Activated CD4-positive, alpha-beta T cell treated with anti-CD3 and anti-CD28 coated beads, Interleukin-10, Interleukin-2, amounts not matched to agents 100 ng/mL and 50 ng/mL, durations not matched to agents 16 hours and 8 hours (primary cell): ENCODE measurements at places on chromosomes 5 and 9.

- DNase-seq, result no peak
Observed at GRCh38 chr9:77019926-77020412, 514 bp downstream of the FOXB2 start.

DNA sequence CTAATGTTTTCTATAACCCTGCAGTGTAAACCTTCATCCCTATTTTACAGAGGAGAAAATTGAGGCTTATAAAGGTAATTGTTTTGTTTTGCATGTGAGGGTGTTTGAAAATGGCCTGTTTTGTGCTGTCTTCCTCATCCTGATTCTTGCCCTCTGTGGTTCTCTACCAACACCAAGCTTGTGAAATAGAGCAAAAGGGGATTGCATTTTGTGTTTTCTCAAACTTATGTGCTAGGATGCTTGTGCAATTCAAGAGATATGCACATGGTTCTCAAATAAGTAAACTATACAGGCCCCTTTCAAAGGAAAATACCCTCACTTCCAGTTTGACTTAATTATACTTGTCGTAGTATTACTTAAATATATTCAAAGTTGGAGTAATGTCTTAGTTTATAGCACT lies 17.2 kb downstream of the PAM start:
- no peak for DNase-seq

DNA sequence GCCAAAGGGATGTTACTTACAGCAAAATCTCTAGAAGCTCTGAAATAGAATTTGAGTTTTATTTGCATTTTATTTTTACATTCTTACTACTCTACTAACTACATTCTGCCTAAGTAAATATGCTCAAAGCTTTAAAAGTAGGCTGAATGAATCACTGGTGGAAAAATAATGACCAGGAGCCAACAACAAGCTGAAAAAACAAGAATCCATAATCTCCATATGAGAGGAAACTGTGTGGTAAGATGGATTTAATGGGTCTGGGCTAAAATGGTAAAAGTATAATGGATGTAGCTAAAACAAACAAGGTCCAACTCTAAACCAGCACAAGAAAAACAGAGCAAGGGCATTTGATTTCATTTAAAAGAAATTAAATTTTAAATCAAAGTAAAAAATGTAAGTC lies 525.8 kb upstream of the FTMT start:
- no peak for DNase-seq

DNA sequence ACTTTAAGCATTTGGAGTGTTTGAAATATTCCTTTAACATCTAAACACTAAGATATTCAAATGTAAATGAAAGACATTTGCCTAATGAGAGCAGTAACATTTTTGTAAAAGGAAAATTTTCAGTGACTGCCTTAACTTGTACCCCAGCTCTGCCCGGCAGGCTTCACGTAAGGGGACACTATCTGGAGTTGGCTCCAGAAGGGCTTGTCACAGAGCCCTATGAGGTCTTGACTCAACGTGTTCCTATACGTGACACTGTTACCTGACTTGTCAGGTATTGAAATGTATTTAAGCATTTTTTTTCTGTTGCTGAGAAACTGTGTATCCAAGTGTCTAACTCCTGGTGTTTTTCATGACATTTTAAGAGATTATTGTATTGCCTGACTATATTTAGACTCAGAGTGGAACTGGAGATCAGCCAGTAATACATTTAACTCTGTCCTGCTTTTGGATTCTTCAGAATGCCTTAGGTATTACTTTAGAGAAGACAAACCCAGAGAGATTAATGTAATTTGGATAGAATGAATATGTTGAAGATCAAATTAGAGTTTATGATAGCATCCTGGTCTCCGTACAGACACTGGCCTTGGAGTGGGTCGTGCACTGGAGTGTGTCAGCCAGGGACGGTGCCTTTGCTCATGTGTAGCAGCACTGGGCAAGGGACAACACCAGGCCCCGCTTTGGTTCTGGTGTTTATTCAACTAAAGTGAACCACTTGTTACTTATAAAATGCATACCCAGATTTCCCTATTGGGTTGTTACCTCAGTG lies 34.6 kb upstream of the PHF2 start:
- no peak for DNase-seq

- DNase-seq, result no peak
Observed at GRCh38 chr5:157029457-157029856, 29.5 kb downstream of the HAVCR1 start.

GRCh38 chr5:15106530-15107283 lies 235.1 kb upstream of the ANKH start:
- DNase-seq, result no peak

DNA sequence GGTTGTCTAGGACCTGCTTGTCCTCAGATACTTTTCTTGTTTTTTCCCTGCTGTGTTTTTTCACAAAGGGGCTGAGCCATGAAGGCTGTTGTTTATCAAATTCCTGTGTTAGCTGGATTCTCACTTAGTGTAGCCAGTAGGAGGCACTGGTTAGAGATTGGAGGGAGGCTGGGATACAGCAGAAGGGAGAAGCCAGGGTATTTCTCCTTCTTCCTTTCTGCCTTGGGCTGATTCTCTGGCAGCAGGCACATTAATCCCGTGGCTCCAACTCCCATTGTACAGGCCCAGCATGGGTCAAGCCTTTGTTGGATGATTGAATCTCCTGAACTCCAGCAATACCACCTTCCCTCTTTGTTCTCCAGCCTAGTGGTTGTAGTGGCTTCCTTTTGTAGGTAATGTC lies 46.4 kb upstream of the FAM170A start:
- DNase-seq, result no peak

DNA sequence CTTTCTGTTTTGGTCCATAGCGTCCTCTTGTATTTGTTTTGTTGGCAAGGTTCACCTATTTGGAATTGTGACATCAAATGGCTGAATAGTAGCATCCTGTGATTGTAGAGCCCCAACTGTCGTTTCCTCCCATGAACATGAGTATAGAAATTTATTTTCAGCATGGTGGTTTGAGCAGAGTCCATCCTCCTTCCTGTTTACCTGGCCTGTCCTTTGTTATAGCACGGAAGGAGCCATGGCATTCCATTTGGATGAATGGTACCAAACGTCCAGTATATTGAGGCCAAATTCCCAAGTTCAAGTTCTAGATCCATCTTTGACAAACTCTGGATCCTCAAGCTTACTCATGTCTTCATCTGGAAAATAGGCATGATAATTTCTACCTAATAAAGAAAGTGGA lies 16.8 kb downstream of the RASGRF2 start:
- DNase-seq, result no peak

GRCh38 chr9:104868303-104868686 lies 59.7 kb downstream of the ABCA1 start:
- DNase-seq, result no peak
